Bone marrow (tissue), 2 donors: ENCODE measurements at places on chromosomes 3 and 15.

- no peak for DNase-seq
Observed at GRCh38 chr15:83110381-83110780, 2.9 kb downstream of the TM6SF1 start.

- DNase-seq, result no peak
Observed at GRCh38 chr3:187565701-187566100, 104.5 kb downstream of the SST start.

DNA sequence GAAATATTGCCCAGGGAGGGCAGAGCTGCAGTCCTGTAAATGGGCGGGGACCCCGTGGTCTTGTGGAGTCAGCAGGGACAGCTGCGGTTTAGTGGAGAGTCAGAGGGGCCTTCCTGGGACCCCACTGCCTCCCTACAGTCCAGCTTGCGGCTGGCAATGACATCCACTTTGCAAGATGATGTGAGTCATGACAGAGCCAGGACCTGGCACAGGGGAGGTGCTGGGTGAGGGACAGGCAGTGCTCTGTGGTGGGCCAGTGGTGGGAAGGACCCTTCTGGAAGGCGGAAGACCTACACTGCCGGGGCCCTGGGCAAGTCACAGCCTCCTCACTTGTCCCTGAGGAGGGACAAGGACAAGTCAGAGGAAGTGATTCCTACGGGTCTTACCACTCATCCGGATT is 17.8 kb downstream of the APBA2 start:
- no peak for DNase-seq

- no peak for DNase-seq
Observed at GRCh38 chr15:39530480-39531342, 50.2 kb upstream of the THBS1 start.

DNA sequence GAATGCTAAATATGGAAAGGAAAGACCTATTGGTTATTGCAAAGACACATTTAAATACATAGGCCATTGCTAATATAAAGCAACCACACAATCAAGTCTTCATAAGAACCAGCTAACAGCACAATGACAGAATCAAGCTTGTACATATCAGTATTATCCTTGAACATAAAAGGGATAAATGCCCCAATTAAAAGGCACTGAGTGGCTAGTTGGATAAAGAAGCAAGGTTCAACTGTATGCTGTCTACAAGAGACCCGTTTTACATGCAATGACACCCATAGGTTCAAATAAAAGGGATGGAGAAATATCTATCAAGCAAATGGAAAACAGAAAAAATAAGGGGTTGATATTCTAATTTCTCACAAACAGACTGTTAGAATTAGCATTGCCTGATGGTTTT is 706.1 kb downstream of the EPHA3 start:
- DNase-seq, result no peak

- no peak for DNase-seq
Observed at GRCh38 chr3:117880638-117881037, 1154.0 kb downstream of the IGSF11 start.

DNA sequence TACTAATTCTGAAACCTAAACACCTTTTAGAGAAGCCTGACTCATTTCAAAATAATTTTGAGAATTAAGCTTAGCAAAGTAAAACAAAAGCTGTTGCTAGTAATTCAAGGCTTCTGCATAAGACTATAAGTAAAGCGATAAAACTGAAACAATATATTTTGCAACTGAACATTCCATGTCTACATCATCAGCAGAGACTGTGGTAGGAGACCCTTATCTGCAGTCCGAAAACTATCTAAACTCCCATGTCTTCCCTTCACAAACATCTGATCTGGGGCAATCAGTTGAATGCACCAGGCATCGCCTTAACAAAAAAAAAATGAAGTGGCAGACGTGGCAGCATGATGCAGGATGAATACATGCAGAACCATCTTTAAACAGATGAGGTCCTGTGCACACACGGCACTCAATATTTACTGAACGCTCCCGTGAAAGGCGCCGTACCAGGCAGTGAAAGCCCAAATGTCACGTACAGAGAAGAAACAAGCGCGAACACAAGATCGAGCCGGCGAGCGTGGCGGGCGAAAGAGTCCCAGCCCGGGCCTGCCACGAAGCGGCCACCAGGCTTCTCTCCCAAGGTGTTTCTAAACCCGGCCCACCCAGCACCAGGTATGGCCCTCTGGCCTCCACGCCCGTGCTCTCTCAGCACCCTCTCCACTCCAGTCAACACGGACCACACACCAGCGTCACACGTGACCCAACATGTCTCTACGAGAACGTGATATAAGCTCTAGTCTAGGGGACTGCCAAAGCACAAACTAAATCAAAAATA is 63.0 kb downstream of the CHSY1 start:
- no peak for DNase-seq

- DNase-seq, result peak; percentile 90
Observed at GRCh38 chr15:101625184-101625583, 27.0 kb downstream of the TM2D3 start.

DNA sequence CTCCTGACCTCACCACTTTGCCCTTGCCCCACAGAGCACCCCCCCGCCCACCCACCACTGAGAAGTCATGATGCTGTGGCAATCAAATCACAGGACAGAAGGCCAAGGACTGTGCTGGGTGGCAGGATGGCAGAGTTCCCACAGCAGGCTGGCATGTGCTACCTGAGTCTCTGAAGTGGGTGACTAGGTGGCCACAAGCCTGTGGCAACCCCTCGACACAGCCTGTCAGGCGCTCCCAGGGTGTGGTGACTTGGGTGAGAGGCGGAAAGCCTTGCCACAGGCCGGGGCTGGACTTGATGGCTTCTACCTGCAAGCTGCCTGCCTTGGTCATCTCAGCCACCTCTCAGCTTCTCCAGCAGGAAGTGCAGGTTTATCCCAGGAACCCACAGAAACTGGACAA is 15.6 kb upstream of the DUSP7 start:
- no peak for DNase-seq

GRCh38 chr15:82543160-82543559 is 2.9 kb upstream of the RPS17 start:
- DNase-seq, result no peak

DNA sequence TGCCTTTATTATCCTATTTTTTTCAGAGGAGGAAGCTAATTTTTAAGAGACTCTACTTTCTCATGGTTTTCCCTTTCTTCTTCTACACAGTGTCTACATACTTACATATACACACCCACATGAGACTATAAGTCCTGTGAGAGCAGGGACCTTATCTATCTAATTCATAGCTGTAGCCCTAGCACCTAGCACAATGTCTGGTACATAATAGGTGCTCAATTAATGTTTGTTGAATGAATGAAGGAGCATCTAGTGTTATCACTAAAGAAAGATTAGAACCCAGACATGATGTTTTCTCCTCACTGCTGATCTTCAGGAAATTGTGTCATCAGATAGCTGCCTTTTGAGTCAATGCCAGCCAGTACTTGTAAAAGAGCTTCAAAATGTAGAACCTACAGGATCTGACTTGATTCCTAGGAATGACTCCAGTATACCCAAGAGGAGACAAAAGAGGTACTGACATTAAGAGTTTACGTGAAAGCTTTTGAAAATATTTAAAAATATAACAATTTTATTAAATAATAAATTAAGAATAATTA is 2.5 kb downstream of the SCG5 start:
- no peak for DNase-seq

- peak; percentile 70 for DNase-seq
Observed at GRCh38 chr15:63348392-63348791, 33.3 kb downstream of the CA12 start.

DNA sequence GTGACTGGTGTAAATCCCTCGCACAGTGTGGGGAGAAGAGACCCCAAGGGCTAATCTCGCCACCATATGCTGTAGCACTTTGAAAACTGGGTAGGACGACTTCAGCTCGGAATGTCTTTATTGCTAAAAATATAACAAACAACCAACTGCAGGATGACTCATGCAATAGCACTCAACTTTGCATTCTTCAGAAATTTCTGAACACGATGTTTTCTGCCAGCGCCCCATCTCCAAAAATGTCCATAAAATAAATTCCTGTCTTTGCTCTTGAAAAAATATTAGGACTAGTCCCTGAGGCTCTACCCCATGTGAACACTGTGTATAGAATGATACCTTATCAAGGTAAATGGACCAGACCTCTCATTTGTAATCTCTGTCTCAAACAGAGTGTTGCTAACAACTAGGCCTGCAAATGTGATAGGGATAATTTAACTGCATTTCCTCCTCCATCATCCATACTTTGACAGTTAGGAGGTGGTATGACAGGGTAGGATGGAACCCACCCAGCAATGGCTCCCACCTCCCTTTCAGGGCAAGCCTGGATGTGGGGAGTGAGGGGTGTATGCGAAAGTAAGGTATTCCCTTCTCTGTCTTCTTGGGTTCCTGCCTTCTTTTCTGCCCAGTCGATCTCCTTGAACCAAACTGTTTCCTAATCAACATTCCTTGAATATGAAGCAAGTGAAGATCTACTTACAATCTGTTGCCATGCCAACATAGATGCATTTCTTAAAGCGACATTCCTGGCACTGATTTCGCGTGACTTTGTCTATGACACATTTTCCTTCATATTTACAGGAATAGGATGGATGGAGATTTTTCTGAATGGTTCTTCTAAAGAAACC is 201.1 kb downstream of the NR1D2 start:
- no peak for DNase-seq

GRCh38 chr15:78083687-78084448 is 6.4 kb upstream of the TBC1D2B start:
- no peak for DNase-seq

DNA sequence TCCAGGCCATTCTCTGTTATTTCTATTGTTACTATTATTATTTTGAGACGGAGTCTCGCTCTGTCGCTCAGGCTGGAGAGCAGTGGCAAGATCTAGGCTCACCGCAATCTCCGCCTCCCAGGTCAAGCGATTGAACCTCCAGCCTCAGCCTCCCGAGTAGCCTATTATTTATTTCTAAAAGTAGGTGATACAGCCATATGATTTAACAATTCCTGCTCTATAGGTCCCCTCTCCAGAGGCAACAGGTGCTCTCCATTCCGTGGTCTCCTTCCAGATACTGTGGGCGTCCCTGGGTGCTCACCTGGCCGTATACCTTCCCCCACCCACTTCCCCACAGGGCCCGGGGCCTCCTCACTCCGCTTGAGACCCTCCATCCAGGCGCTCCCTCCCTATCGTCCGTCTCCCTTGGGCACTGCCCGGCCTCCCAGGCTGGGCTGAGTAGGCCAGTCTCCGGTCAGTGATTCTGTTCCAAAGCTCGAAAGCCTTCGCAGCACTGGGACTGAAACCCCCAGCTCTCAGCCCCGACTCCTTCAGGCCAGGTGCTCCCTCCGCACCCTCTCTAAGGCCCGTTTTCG is 708 bp upstream of the PTPN23 start:
- no peak for DNase-seq

GRCh38 chr3:71056327-71056726 is 527.2 kb downstream of the FOXP1 start:
- DNase-seq, result no peak

GRCh38 chr15:79157631-79158592 is 67.3 kb upstream of the RASGRF1 start:
- no peak for DNase-seq

DNA sequence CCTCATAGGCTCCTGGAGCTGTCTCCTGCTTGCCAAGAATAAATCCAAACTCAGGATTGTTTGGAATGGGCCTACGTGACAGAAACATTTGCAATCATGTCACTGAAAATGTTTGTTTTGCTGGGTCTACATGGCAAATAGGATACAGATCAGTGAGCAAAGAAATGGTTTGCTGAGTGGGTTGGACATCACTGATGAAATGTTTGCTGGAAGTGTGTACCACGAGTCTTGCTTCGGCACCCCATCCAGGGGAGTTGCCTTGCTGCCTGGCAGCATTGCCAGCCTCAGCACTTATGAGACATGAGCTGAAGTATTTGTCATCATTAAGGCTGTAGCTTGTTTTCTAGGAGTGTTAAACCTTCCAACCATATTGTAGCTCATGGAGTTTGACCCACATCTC is 213.3 kb upstream of the CFAP20DC start:
- no peak for DNase-seq

GRCh38 chr15:29689287-29689986 is 132.8 kb downstream of the TJP1 start:
- no peak for DNase-seq

DNA sequence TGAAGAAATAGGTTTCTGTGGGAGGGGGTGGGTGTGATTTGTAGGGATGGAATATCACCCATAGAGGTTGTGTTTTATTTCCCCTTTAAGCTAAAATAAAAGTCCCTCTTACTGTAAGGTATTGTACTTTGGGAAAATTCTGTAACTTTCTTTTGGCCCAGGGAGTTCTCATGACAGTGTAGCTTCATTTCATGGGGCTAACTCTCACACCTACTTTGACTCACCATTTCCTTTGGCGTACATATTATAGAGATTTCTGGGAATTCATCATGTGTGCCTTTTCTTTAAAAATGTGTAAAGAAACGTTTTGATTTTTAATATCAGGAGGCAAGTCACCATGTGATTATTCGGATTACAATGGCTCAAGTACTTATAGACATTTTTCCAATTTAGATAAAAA is 477.7 kb upstream of the CFAP20DC start:
- DNase-seq, result no peak

- no peak for DNase-seq
Observed at GRCh38 chr3:187314176-187314575, 22.6 kb upstream of the MASP1 start.

GRCh38 chr3:170222647-170223541 is 670 bp downstream of the PRKCI start:
- no peak for DNase-seq

DNA sequence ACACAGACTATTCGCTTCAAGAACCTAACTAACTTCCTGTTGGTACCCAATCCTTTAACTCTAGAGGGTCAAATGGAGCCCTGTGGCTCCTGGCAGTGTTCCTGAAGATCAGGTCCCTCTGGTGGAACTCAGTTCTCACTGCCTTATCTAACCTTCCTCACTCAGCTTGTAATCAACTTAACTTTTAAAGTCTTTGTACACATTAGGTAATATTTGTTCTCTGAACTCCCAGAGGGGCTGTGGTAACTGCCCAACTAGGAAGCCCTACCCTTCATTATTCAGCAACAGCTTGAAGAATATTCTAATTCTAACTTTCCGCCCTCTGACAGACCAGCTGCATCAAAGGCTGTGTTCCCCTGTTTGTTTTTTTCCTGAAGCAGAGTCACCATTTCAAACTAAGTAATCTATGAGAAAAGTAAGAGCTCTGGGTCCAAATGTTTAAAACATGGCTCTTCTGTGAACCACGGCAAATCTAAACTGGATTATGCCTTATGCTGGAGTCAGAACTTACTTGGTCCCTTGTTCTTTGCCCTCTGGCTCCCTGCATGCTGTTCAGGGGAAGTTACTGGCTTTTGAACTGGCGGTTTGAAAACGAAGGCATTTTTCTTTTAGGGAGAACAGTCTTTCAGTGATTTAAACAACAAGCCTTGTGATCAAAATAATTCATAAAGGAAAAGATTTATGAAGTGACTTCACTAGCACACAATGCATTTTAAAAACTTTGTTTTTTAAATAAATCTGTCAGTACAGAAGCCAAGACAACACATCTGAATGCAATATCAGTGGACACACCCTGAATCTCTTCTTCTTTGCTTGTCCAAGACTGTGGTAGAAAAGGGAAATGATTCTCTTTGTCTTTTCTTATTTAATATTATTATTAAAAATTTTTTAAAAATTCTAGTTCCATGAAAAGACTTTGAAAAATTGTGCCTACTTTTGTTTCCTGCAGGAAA is 365.6 kb downstream of the TIGIT start:
- DNase-seq, result no peak
